ENCODE measurements at places on chromosomes 7 and 10.

DNA sequence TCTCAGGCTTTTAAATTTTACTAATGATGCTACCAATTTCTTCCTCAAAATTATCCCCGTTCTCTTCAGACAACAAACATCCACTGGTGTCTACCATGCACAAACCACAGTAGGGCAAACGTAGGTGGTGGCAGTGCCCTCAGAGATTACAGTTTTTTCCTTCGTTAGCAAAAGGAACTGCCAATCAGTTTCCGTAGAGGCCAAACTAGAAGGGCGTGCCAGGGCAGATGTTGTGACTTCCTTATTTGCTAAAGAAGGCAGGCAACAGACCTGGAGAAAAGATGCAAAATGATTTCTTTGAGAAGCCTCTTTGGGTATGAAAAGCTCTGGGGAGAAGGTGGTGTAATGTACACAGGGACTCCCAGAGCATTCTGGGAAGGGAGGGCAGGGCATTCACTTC is 7.6 kb upstream of the FAM180A start:
- no peak for DNase-seq

GRCh38 chr10:34428501-34428900 is 386.6 kb downstream of the PARD3 start:
- no peak for DNase-seq

- no peak for DNase-seq
These were observed 114.3 kb downstream of the MPP7 start for GRCh38 chr10:28188526-28188925.

GRCh38 chr7:27188386-27189294 is 3.6 kb upstream of the HOXA11 start:
- no peak for DNase-seq

GRCh38 chr7:130973637-130974036 is 239.6 kb upstream of the KLF14 start:
- DNase-seq, result no peak

GRCh38 chr7:32761451-32762205 is 129.9 kb downstream of the KBTBD2 start:
- DNase-seq, result no peak

DNA sequence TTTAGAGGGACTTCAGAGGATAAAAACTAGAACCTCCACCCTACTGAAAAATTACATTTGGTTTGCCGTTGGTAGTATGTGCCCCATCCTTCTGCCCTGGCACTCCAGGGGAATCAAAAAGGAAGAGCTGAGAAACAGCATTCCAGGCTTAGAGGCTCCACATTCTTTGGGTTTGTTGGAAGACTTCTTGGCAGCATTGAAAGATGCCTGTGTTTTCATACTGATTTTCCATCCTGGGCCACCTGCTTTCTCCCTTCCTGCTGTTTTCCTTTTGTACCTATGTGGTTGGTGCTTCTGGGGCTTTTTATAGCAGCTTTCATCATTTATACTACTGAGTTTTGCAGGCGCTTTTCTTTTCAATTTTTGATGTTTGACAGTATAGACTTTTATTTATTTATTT is 61.7 kb downstream of the AUTS2 start:
- DNase-seq, result no peak

DNA sequence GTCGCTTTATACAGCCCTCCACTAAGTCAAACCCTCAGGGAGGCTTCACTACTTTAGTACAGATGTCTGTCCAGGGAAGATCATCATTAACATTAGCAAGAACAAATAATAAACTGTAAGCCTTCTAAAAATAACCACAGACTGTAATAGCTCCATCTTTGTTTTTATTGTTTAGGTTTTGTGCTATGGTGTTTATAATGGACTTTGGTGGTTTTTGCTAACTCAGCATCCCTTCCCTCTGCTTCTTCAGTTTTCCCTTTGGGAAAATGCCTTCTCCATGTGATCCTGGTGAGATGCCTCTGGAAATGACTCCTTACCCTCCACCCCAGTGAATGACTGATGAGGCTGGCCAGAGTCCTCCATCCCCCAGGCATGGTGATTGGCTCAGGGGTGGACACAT is 131.3 kb downstream of the ICA1 start:
- no peak for DNase-seq

DNA sequence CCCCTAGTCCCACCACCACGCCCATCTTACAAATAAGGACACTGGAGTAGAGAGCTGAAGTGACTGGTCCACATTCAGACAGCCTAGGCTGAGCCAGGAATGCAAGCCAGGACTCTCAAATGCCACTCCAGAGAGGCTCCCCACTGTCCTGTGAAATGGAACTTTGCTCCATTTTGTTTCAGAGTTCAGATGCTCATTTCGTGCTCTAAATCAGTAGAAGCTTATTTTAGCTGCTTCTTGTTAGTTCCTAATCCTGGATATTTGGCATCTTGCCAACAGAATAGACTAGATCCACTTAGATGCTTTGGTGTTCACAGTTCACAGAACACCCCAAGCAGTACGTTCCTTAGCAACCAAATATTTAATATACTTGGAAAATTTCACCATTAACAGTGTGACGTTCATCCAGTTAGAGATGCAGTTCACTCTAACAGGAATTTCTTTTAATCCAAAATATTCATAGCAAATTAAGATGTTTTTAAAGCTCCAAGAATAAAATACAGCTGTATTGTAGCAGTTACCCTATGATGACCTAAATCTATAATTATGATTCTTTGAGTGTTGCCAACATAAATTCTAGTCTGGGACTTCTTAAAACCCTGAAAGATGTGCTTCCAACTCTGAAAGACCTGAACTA is 7.3 kb downstream of the MMP21 start:
- DNase-seq, result no peak

DNA sequence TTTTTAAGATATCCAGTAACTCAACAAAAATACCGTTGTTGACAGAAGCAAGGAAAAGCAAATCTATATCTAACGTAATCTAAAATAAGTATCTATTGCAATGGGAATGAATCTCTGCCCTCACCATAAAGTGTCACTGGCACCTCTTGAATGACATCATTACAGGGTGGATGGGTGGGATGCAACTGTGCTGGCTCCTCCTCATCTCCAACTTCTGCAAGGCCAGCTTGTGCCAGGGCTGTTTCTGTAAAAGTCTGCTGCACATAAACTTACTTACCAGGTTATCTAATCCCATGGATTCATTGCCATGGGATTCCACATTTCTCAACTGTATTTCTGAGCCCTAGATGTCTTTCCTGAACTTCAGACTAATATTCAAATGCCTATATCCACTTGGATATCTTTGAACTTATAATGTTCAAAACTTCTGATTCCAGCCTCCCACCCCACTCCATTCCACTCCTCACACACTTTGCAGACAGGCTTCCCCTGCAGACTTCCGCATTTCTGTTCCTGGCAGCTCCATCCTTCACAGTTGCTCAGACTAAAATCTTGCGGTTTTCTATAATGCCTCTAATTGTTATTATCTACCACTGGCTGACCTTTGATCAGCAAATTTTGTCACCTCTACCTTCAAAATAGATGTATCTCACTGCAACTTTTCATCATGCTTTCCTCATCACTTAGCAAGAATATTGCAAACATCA is 10.7 kb downstream of the FGL2 start:
- DNase-seq, result no peak

DNA sequence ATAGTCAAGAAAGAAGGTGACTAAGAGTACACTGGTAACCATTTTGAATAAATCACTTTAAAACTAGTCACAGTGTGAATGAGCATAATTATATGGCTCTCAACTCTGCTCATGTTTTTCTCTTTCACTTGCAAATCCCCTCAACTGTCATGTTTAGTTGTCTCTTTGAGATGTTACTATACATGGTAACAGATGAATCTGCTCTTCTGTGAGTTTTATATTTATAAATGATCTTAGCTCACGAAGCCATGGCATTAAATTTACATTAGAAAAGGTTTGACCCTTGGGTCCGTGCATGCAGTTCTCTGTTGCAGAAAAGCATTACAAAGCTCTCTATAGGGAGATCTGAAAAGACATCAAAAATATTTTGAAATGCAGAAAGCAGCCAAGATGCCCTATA is 33.0 kb upstream of the LRRTM3 start:
- no peak for DNase-seq

DNA sequence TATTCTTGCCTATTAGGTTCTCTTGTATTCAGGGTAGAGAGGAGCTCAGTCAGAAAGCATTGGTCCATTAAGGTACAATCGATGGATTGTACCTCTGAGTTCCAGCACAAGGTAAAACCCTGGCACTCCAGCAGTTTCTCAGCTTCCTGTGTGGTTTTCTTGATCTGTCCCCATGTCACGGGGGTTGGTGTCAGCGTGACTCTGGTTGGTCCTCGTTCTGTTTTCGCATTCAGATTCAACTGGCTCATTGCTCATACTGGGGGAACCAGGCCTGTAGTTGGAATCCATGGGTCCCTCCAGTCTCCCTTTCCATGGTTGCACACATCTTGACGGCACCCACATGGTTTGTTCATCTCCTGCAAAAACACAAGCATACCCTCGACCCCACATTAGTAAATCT is 32.7 kb upstream of the RASGEF1A start:
- DNase-seq, result no peak

GRCh38 chr7:112010109-112010508 is 196.1 kb downstream of the DOCK4 start:
- DNase-seq, result no peak

DNA sequence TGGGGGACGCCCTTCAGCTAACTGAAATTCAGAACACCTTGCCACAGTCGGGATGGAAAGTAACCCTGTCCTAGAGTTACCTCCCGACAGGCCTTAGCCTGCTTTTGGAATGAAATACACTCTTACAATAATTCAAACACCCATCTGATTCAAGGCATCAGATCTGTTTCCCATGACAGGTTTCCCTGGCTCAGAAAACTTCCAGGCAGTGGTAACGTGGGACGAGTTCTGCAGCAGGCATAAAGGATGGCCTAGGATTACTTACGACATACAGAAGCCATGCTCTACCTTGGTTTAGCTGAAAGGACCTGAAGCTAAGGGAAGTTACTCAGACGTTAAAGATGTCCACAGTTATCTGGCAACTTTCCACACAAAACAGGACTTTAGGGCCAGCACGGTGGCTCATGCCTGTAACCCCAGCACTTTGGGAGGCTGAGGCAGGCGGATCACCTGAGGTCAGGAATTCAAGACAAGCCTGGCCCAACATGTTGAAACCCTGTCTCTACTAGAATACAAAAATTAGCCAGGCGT is 5.0 kb downstream of the PAXIP1 start:
- no peak for DNase-seq

GRCh38 chr7:108529341-108529740 is 3.4 kb upstream of the PNPLA8 start:
- DNase-seq, result no peak

DNA sequence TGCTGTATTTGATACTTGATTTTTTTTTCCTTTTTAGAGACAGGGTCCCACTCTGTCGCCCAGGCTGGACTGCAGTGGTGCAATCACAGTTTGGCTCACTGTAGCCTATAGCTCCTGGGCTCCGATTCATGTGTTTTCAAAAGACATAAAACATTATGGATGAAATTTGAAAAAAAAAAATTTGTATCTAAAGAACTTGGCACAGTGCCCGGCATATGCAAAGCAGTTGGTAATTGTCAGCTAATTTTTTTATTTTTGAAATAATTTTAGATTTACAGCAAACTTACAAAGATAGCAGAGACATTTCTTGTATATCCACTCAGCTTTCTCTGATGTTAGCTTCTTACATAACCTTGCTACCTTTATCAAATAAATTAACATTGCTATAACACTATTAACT is 20.3 kb upstream of the SAMD8 start:
- no peak for DNase-seq

DNA sequence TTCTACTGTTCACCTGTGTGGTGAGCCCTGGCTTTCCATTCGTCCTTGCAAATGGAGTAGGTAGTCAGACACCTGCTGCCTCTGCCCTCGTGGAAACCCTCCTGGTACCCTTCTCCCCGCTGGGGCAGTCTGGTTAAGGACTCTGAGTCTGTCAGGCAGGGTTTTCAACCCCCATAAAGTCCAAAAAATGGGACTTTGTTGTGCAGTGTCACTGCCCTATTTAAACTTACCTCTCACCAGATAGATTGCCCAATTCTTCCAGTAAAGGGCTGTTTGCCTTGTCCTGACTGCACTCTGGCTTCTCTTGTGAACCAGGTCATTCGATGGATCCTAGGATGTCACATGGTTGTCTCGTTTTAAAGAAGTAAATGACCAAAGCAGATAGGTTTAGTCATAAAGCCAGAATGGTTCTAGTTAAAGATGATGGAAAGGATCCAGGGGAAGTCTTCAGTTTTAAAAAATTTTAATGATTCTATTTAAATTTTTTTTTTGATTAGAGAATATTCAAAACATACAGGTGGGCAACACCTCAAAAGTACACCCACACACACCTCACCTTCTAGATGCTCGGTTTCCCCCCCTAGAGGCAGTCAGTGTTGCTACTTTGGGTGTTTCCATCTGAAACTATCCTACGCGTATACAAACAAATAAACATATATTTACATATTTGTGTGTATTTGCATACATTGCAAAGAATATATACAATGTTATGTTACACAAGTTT is 22.0 kb downstream of the TMEM176B start:
- DNase-seq, result no peak

DNA sequence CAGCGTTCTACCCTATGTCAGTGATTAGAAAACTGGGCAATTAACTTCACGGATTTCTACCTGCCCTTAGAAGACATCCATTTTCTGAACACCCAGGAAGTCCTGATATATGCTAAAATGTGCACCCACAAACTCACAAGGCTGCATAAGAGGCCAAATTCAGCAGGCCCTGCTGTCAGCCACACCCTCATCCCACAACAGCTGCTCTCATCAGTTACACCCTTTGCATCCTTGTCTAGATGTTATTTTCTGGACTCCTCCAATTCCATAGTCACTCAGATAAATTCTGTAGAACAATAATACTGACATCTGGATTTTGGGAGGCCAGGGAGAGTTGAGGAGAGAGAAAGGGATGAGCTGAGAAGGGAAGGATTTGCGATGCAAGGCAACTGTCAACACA is 208.9 kb downstream of the TAX1BP1 start:
- DNase-seq, result no peak

- no peak for DNase-seq
These were observed 56.6 kb upstream of the IL6 start for GRCh38 chr7:22670422-22670815.

GRCh38 chr10:118832241-118832651 is 77.5 kb upstream of the CACUL1 start:
- no peak for DNase-seq

DNA sequence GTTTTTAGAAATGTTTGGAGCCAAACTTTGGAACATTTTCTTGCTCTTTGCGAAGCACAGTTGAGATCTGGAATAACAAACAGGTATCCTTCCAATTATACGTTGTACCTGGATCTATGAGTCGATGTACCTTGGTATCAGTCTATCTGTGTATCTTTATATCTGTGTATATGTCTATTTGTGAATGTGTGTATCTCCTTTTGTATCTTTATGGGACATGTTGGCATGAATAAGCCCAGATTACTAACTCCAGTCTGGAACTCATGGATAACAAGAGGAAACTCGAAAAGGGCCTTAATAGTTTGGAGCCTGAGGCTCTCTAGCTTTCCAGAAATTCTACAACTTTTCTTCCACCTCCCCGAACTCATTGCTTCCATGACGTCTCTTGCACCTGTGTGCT is 490.0 kb downstream of the GATA3 start:
- DNase-seq, result no peak

- peak; percentile 44 for DNase-seq
These were observed 8.6 kb upstream of the CRYGN start for GRCh38 chr7:151448261-151449252.
